G401 (cell line): ENCODE measurements at places on chromosomes 4 and X.
A peak's percentile ranks its signal among the peaks of the same experiment; 100 is the strongest.

GRCh38 chr4:177092807-177093206 lies 216.9 kb upstream of the NEIL3 start:
- no peak for DNase-seq

DNA sequence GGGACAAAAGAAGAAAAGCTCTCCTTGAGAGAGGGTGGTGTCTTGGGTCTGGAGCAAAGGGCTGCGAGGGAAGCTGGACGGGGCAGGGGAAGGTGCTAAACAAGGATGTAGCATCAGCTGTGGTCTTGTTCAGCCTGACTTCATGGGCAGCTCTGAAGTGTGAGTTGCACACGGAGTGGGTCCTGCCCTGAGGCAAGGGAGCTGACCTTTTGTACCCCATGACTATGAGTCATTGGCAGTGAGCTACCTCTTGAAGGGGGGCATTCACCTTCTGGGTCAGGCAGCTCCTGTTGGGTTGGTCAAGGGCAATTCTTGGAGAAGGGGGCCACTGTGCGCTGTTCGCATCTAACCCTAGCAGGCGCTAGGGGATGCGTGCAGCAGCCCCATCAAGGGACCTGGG lies 151.8 kb downstream of the SMIM20 start:
- DNase-seq = no peak

DNA sequence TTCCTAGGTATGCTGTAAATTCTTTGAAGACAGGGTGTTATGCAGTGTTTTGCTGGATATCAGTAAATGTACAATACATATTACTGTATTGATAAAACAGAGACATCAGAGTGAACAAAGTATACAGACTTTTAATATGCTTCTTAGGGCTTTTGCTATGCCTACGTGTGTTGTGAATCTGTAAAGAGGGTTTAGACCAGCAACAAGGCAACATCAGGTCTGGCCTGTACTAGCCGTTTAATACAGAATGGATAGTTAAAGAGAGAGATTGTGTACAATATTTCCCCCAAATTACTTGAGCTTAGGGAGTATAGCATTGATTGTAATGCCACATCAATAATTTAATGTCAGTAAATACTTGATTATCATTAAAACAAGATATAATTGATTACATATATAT lies 75.2 kb downstream of the PAQR3 start:
- DNase-seq = no peak

GRCh38 chr4:1216869-1217294 lies 32.0 kb downstream of the CTBP1 start:
- peak; percentile 75 for DNase-seq

GRCh38 chr4:95515589-95515988 lies 33.2 kb downstream of the UNC5C start:
- DNase-seq = no peak

GRCh38 chr4:167452922-167453430 lies 218.7 kb upstream of the SPOCK3 start:
- DNase-seq = no peak

GRCh38 chr4:21544415-21544814 lies 404.2 kb downstream of the KCNIP4 start:
- peak; percentile 49 for DNase-seq

DNA sequence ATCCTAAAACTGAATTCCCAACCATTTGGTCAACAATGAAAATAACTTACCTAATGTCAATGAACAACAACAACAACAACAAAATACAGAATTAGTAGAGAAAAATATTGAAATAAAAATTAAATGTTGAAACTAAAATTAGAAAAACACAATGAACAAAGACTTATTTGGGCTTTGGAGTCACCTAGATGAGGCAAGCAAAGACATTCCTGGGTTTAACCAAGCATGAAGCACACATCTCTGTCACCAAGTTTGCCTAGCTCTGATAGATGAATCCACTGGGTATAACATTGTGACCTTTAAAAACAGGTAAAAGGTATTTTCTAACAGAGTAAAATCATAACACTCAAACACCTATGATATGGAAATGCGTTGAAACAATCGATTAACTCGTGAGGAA lies 13.2 kb upstream of the SYTL5 start:
- DNase-seq = no peak

- no peak for DNase-seq
Measured at GRCh38 chr4:72366601-72367000, 202.4 kb downstream of the ADAMTS3 start.

DNA sequence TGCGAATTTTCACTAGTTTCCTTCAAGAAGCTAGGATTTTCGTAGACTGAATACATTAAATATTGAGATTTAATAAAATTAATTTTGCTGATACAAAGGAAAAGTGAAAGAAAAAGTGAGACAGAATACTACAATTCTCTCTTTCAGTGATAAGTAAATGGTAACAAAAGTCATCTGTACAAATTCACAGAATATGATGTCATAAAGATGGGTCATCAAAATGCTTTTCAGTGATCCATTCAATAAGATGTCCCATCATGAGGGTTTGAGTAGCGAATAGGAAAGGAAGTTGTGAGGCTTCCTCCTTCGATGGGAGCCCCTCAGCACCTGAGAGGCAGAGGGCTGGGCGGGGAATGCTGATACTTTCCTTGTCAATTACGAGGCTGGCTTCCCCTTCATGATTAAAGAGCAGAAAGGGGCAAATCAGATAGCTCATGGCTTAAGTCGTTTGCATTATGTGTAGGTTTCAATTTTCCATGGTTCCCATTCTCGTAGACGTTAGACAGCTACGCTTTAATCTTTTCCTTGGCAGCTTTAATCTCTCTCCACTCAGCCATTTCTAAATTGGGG lies 108.8 kb upstream of the SORBS2 start:
- DNase-seq = no peak

DNA sequence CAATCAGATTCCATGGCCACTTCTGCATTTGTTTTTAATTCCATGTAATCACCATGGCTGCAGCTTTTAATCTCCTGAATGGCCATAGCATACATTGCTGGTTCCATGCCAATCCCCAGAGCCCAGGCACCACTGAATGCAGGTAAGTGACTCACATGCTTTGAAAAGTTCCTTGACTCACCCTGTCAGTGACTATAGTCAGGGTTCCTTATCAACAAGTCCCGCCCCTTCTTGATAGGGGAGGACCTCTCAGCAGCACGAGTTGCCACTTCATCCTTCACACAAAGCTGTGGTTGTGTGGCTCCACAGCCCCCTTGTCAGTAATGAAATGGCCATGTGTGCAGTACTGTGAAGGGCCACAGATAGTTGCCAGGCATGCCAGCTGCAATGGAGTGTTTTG lies 516.6 kb downstream of the PPARGC1A start:
- DNase-seq = no peak
